Stimulated activated CD8-positive, alpha-beta memory T cell treated with anti-CD3 and anti-CD28 coated beads, Interleukin-4, amount 100 ng/mL, for 4 hours (primary cell): ENCODE measurements at places on chromosomes 5 and 9.

- no peak for DNase-seq
Observed at GRCh38 chr9:29514862-29515261, 1941.6 kb upstream of the C9orf72 start.

GRCh38 chr5:157890836-157891597 lies 32.1 kb upstream of the CLINT1 start:
- no peak for DNase-seq

- DNase-seq = peak; percentile 7
Observed at GRCh38 chr5:69414885-69415583, at the start of gene MARVELD2. MARVELD2 (plus strand) TSS chr5:69415116; CDS start chr5:69419386, 4,270 bp downstream.

GRCh38 chr9:95757439-95757838 lies 118.1 kb upstream of the ERCC6L2 start:
- DNase-seq = no peak

GRCh38 chr9:5288591-5288990 lies 15.9 kb downstream of the RLN2 start:
- DNase-seq = no peak

- no peak for DNase-seq
Observed at GRCh38 chr9:101736717-101737116, 1.7 kb downstream of the GRIN3A start.
